ENCODE measurements at places on chromosomes 4 and X. TPM values are rescaled to one million over a fixed set of nuclear protein-coding genes. Genes with fewer than 3 reads are reported as not detected.

Gene NOX1
- not detected for polyA plus RNA-seq

Gene MAGEB2
- polyA plus RNA-seq, result not detected

Gene RBMXL3
- not detected for polyA plus RNA-seq

Gene ZNF280C
- polyA plus RNA-seq, result 9.4 TPM

Gene NEIL3
- polyA plus RNA-seq, result not detected

Gene CRMP1
- polyA plus RNA-seq, result 642 TPM

Gene GIMD1
- polyA plus RNA-seq, result not detected

Gene TMPRSS11F
- not detected for polyA plus RNA-seq

Gene GPR82
- not detected for polyA plus RNA-seq

Gene CLDN2
- polyA plus RNA-seq, result not detected

Gene TMSB15C
- polyA plus RNA-seq, result 38.0 TPM

Gene TXK
- polyA plus RNA-seq, result not detected

Gene BGN
- not detected for polyA plus RNA-seq

Gene CYBB
- polyA plus RNA-seq, result 0.40 TPM

Gene SLAIN2
- polyA plus RNA-seq, result 18.0 TPM

Gene PIN4
- polyA plus RNA-seq, result 49.3 TPM

Gene SAP30
- 58.3 TPM for polyA plus RNA-seq
